OCI-M1 (cell line): ENCODE measurements at places on chromosomes 7 and 10.

DNA sequence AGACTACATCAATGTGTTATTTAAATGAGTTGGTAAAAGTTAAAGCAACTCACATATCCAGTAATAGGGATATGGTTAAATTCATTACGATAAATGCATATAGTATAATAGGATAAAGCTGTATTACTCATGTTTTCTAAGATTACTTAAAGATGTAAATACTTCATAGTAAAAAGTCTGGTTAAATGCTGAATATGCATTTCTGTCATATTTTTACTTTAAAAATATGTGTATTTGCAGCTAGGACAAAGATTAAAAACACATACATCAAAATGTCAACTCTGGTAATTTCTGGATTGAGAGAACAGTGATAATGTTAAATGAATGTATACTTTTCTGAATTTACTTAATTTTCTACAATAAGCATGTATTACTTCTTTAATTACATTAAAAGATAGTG, 15.1 kb downstream of the PPP1R9A start:
- DNase-seq, result no peak

- no peak for DNase-seq
These were observed 3.4 kb downstream of the CLDN3 start for GRCh38 chr7:73766556-73767229.

GRCh38 chr10:4652111-4653010, 173.6 kb upstream of the AKR1E2 start:
- no peak for DNase-seq

DNA sequence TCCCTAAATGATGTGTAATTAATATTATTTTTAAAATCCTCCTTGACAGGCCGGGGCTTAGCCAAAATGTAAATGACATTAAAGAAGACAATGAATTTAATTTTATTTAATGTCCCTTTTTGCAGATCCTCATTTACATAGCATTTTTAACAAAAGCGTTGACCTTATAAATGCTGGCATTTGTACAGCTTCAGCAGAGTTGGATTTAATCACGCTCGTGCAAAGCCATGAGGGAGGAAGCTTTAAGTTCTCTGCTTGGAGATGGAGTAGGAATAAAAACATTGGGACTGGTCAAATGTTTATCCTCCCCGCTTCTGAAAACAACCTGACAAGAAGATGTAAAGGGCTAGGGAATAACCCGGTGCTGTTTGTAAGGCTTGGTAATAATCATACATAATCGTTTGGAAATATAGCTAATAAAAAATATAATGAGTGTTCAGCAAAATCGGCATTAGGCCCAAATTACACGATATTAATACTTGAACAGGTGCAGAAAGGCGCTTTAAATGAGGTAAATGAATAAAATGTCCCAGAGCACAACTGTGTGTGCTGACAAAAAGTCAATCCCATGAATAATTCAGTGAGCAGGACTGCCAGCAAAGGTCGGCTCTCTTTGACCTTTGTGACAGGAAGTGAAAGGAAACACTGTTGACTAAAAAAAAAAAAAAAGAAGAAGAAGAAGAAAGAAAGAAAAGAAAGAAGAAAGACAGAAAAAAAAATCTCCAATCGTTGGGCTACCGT, 11.5 kb downstream of the EBF3 start:
- DNase-seq, result no peak

DNA sequence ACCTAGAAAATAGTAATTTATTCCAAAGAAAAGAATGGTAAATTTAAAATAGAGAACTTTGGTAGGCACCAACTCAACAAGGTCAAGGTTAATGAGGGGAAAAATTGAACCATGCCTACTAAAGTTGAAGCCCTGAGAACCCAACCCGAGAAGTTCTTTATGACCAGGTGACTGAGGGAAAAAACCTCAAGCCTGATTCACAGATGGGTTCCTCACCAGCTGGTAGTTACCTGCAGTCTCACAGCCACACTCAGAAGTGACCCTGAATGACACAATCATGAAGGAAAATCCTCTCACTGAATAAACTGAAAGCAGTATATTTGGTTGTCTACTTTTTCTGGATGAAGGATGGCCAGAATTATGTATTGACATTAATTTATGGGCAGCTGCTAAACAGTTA, 7.0 kb downstream of the C10orf67 start:
- no peak for DNase-seq

DNA sequence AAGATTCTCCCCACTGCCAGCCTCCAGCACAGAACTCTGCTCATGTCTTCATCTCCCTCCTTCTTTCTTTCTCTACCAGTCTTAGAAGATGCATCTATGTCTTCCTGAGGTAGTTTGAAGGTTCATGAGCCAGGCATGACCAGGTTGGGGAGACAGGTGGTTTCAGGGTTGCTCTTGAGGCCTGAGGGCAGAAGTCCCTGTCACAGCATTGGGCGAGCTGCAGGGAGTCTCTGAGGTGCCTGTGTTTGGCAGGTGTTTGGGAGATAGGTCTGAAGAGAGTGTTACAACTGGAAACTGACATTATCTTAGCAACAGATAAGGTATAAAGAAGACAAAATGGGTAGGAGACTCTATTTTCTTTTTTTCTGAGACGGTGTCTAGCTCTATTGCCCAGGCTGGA, 18.7 kb downstream of the PRSS2 start:
- DNase-seq, result no peak

DNA sequence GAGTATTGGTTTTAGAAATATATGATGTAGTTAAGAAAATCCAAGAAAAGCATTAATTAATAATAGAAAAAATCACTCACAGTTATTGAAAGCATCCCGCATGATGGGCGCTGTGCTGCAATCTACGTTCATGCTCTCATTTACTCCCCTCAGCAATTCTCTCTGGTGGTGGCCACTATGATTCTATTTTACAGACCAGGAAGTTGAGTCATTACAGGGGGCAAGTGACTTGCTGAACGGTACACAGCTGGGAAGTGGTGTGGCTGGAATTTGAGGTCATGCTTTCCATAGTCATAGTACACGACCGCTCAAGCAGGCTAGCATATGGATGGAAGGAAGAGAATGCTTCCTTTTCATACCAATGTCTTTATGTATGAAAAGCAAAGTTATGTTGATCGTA, 117.4 kb downstream of the TES start:
- DNase-seq, result no peak

GRCh38 chr10:14554091-14554490, 220.6 kb downstream of the FAM107B start:
- no peak for DNase-seq

GRCh38 chr7:157411580-157411979, 74.8 kb downstream of the DNAJB6 start:
- no peak for DNase-seq

DNA sequence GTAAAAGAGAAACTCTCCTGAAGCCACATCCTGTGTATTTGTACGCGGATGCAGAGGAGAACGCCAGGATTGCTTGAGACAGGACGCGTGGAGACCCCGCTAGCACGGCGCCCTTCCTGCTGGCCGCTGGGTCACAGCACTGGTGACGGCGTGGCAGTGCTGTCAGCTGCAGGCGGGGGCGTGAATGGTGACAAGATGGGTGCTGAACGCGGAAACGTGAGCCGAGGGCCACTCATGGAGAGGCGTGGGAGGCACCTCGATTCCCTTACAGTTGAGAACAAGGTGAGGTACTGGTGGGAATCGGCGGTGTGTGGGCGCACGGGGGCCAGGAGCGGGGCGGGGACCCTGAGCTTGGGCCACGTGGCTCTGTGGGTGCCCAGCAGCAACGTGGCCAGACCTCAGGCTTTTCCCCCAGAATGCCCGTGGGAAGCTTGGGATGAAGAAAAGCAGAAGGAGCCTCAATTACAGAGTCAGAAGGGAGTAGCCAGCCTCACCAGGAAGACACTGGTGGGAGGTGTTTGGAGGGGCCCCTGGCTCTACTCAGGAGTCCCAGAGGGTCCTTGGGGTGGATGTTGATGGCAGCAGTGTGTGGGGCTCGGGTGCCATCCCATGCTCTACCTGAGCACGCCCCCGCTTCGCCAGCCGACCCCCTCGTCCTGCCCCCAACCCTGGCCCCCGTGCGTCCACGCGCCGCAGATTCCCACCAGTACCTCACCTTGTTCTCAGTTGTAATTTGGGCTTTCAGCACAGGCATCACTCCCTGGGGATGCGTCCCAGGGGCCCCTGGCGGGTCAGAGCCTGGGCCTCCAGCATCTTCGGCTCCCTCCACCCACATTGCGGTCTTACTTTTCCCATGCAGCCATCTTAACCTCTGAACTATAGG, 208.4 kb upstream of the TCERG1L start:
- no peak for DNase-seq

DNA sequence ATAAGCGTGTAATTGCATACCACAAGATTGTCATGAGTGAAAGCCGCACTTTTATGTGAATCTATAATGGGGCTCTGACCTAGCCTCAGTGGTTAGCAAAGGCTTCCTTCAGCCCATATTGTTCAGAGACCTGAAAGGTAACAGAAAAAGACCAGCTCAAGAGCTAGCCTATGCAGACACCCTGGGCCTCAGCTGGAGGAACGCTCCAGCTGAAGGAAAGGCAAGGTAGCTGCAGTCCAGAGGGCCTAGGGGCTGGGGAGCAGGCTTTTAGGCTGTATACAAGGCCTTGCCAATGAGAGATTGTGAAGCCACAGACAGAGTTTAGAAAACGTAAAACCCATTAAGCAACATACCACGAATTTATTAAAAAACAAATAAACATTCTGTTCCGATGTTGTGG, 246.6 kb upstream of the GHITM start:
- DNase-seq, result no peak

- DNase-seq, result peak; percentile 48
These were observed 16.6 kb upstream of the ITIH2 start for GRCh38 chr10:7686351-7687171.

DNA sequence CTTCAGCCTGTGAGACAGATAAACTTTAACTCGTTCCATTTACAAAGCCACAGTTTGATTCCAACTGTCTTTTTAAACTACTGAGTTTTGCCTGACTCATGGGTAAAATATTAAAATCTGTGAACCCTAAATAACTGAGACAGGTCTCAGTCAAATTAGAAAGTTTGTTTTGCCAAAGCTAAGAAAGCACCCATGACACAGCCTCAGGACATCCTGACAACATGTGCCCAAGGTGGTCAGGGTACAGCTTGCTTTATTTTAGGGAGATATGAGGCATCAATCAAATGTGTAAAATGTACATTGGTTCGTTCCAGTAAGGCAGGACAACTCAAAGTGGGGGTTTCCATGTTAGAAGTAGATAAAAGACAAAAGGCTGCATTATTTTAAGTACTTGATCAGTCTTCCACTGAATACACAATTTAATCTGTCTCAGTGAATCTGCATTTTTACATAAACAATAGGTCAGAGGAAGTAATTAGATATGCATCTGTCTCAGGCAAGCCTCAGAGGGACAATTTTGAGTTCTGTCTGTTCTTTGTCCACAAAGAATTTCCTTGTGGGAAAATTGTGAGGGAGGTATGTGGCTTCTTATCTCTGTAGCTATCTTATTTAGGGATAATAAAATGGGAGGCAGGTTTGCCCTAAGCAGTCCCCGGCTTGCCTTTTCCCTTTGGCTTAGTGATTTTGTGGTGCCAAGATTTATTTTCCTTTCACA, 11.0 kb upstream of the PIP start:
- no peak for DNase-seq

DNA sequence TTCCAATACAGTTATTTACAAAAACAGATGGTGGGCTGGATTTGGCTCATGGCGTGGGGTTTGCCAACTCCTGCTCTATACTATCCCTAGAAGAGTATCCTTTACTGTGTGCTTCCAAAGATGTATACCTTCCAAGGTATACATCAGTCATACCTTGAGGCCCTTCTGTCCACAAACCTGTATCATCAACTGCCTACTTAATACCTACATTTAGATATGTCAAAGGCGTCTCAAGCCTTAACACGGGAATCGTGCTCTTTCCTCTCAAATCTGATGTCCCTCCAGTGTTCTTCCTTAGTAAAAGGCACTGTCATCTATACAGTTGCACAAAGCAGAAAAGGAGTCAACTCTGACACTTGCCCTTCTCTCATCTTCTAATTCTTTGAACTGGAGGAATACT, 36.9 kb downstream of the NAMPT start:
- no peak for DNase-seq

DNA sequence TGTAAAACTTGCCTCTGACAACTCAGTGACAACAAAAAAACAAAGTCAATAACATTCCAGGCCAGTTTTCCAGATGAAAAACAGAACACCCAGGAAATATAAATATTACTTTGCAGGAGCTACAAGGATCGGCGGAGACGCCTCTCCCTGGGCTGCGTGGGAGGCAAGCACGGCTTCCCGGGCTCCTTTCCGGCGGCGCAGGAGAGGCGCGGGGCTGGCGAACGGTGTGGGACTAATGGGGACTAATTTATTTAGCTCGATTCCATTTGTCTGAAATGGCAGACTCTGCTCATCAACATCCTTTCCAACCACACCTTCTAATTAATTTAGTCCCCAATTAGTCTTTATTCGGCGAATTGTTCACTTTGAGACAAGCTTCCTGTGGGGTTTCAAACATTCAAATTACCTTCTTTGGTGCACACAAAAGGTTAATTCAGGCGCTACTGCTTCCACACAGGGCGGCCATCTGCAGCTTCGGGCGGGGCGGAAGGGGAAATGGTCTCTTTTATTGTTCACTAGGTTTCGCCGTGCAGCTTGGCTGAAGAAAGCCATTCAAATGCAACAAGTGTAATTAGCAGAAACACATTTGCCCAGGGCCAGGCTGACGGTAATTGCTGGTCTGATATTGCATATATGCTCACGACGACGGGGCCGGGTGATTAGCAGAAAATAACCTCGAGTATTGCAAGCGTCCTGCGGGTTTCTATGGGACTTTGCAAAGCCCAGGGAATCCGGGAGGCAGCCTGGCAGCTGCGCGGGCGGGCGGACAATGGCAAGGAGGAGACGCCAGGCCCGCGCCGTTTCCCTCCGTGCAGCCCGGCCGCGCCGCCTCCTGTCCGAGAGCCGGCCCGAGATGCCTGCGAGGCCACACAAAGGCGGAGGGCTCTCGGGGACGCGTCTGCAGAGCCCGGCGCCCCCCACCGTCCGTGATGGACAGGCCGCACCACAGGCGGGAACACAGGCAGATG, 270.1 kb downstream of the PTPRN2 start:
- no peak for DNase-seq

DNA sequence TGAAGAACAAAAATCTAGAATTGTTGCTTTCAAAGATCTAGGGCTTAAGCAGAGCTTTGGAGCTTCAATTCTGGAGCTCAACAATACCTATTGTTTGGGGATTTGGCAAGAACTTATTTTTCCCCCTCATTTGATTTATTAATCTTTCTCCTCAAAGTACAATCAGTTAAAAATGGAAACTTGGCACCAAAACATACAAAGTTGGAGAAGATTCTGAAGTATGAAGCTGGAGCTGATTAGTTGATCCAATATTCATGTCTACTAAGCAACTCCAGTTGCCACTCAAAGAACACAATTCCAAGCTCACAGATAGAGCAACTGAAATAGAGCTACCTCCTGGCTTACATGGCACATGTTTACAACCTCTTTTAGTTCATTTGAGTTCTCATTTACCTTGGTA, 3.8 kb downstream of the FAM13C start:
- DNase-seq, result no peak
